ENCODE measurements at places on chromosomes 5 and 9.
A peak's percentile ranks its signal among the peaks of the same experiment; 100 is the strongest.

GRCh38 chr9:106689089-106689488, 173.9 kb upstream of the ZNF462 start:
- DNase-seq = no peak

GRCh38 chr5:122420091-122420490, 108.1 kb downstream of the SNCAIP start:
- DNase-seq = no peak

DNA sequence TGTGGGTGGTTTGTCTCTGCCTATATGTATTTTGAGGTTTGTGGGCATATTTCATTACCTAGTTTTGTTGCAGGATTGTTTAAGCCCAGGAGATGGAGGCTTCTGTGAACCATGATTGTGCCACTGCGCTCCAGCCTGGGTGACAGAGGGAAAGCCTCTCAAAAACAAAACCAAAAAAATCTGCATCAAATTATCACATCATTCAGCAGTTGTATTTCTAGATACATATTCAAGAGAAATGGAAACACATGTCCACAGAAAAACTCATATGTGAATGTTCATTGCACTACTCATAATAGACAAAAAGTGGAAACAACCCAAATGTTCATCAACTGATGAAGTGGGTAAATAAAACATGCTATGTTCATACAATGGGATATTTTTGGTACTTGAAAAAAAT, 29.9 kb downstream of the HSPA4 start:
- no peak for DNase-seq

- no peak for DNase-seq
Observed at GRCh38 chr9:136243631-136244030, 2.0 kb downstream of the QSOX2 start.

- DNase-seq = peak; percentile 85
Observed at GRCh38 chr5:154196955-154197652, 6.6 kb downstream of the GALNT10 start.
